ENCODE measurements at places on chromosomes 1 and 21.

DNA sequence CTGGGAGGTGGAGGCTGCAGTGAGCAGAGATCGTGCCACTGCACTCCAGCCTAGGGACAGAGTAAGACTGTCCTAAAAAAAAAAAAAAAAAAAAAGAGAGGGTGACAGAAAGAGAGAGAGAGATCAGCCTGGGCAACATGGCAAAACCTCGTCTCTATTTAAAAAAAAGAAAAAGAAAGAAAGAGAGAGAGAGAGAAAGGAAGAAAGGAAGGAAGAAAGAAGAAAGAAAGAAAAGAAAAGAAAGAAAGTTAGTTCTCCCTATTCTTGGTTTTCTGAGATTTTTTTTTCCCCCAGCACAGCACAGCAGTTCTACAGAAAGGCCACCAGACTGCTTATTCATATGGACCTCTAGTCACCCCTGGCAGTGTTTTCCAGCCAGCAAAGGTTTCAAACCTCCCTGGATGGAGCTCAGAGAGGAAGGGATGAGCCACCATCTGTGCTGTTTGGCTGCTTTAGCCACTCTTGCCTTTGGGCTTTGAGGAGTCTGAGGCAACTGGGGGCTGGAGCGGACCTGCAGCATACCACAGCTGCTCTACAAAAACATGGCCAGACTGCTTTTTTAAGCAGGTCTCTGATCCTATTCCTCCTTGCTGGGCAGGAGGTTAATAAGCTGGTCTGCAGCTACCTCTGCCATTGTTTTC is 10.6 kb downstream of the S100A6 start:
- no peak for DNase-seq

DNA sequence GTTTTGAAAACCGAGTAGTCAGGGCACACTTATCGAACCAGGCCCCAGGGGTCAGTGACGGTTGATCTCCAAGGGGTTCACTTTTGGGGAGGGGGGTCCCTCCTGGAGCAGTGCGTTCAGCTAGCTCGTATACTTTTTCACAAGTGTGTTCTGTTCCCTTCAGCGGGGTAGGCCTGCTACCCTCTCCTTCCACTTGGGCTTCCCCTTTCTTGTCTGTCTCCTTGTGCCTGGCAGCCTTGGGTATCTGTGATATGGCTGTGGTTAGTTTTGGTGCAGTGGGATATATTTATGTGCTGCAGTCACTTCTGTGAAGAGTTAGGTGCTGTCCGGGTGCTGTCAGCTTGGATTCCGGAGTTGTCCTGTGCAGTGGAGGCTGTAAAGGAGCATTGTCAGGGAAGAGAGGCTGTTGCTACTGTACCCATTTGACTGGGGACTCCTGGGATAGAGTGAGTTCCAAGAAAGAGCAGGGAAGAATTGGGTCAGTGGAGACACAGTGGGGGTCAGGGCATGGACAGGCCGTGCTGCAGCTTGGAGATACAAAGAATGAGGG is 29.7 kb downstream of the ADARB1 start:
- DNase-seq = no peak

DNA sequence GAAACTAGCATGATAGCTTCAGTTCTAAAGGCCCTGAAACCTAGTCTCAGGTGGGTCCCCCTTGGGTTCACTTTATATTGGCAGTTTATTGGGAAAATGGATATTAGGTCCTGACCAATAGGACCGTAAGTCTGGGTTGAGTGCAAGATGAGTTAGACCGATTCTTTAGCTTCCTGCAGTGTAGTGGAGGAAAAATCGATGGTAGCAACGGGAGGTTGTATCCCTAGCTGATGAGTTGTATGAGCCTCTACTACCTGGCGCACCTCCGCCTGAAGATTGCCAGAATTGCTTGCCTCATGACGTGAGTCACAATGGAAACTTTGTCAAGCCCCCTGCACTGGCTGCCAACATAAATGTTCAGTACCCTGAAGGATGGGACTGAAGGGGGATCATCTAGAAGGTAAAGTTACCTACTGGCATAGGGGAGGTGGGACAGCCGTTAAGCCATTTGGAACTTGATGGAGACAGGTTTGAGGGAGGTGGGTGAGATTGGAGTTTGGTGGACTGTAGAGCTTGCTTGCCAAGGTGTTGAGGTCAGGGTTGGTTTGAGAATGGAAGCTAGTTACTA is 3.9 kb downstream of the RCC1 start:
- no peak for DNase-seq

GRCh38 chr1:37677808-37678207 is 14.5 kb upstream of the CDCA8 start:
- DNase-seq = no peak

DNA sequence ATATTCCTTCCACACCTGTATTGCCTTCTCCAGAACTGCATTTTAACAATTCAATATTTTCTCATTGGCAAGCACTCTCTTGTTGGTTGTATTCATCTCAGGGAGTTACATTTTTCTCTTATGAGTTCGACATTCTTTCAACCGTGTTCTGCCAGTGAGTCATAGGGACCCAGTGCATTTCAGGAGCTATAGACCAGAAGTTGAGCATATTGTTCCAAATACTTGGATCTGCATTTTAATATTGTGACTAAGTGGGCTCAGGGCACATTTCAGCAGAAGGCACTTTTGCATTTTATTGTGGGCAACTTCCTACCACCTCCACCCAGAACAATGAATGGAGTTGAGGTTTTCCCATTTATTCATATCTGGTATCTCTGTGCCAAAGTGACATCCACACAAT is 132.8 kb downstream of the TNFSF18 start:
- DNase-seq = peak; percentile 56

GRCh38 chr1:162317621-162318020 is 59.0 kb downstream of the SPATA46 start:
- no peak for DNase-seq

DNA sequence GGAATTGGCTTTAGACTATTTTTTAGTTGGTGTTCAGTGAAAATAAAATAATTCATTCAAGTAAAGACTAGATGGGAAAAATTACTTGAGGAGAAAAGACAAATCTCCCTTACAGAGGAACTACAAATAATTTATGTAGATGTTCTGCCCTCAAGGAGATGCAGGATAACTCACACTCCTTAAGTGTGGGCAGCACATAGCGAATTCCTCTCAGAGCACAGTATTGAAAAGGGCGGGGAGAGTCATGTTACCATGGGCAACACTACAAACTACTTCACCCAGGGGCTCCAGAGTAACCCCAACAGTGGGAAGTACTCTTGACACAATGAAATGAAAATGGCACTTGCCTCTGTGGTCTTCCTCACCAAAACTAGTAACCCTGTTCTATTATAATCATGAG is 20.6 kb upstream of the LAMC2 start:
- DNase-seq = no peak

- DNase-seq = no peak
Observed at GRCh38 chr1:111976332-111976731, 13.1 kb downstream of the KCND3 start.

- DNase-seq = no peak
Observed at GRCh38 chr1:209367061-209367772, 216.3 kb upstream of the CAMK1G start.

- peak; percentile 46 for DNase-seq
Observed at GRCh38 chr1:95953015-95953414, 719.0 kb downstream of the RWDD3 start.

DNA sequence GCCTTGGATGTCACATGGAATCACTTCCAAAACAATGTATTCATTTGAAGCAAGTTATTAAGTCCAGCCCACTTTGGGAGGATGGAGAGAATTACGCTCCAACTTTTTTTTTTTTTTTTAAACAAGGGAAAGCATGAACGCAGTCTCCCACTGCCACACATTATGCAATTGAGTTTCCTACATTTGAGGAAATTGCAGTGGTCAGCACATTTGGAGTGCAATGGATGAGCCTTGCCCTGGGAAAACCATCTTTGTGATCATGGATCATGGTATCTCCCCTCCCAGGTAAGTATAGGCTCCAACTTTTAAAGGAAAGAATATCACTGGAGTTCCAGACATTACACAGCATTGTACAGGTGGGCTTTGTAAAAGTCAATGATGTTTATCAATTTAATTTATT is 26.7 kb downstream of the MAP10 start:
- DNase-seq = no peak

- no peak for DNase-seq
Observed at GRCh38 chr21:44724926-44725325, 13.6 kb upstream of the TSPEAR start.

- no peak for DNase-seq
Observed at GRCh38 chr1:111202707-111203623, 2.5 kb upstream of the DENND2D start.

- DNase-seq = no peak
Observed at GRCh38 chr1:162404550-162405160, 7.3 kb downstream of the SH2D1B start.

GRCh38 chr1:156600733-156601121 is 552 bp downstream of the GPATCH4 start:
- no peak for DNase-seq

DNA sequence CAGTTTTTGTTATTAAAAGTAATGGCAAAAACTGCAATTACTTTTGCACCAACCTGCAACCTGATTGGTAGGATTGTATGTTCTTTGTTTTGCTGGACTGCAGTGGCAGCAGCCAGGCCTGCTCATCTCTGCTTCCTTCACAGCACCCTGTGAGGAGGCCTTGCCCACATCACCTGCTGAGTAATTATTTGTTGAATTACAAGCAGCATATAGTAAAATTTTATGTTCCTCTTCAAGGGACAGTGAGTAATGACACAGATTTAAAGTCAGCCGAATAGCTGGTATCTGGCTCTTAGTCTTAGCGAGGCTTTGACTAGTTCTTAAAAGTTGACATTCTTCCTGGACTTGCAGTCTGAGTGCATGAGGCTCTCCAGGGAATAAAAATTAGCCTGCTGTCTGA is 435.1 kb downstream of the PRDM2 start:
- no peak for DNase-seq

- DNase-seq = peak; percentile 82
Observed at GRCh38 chr1:227945891-227946623, 1.7 kb downstream of the WNT9A start.

GRCh38 chr1:68495532-68495931 is 1.4 kb downstream of the DEPDC1 start:
- DNase-seq = no peak

DNA sequence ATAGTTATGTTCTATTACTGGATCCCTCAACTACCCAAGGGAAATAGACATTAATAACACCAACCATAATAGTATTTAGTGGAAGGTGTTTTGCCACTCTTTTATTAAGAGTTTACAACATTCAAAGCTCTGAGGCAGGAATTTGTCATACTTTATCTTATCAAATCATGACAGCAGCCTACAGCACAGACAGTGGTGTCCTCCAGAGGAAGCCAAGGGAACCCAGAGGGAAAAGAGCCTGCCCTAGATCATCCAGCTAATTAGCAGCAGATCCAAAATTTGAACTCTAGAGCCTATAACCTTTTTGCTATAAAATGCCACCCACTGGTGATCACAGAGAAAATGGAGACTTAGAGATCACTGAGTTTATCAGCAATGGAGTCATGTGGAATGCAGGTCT is 18.2 kb downstream of the VAV3 start:
- DNase-seq = no peak

DNA sequence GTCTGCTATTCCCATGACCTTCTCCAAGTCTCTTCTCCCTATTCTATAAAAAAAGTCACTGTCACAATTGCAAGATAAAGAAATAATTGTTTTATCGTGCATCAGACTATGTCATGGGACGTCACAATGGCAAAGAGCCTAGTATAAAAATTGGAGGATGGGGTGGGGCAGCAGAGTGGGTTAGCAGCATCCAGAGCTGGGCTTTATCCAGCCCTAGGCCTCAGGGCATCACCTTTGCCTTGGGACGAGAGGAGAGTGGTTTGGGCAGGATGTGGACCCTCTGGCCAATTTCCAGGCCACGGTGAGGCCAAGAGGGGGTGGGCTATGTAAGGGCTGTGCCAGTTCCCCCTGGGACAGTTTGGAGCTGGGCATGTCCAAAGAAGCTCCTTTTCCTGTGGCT is 25.7 kb downstream of the WNT4 start:
- no peak for DNase-seq

DNA sequence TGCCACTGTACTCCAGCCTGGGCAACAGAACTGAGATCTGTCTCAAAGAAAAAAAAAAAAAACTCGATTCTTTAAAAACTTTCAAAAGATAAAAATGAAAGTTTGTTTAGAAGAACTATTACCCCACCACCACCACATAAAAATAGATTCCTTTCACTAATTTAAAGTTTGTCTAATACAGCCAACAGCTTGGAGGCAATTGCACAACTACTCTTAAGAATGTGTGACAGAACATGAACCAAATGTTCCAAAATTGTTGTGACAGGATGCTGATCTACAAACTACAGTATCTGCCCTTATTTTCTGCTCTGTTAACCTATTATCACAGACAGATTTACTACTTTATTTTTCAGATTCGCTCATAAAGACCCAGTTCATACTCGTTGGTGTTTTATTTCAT is 5.5 kb upstream of the TGFBR3 start:
- DNase-seq = no peak

- DNase-seq = no peak
Observed at GRCh38 chr21:15063081-15063813, 1.6 kb downstream of the NRIP1 start.

GRCh38 chr1:235275223-235275622 is 52.8 kb downstream of the ARID4B start:
- DNase-seq = no peak

DNA sequence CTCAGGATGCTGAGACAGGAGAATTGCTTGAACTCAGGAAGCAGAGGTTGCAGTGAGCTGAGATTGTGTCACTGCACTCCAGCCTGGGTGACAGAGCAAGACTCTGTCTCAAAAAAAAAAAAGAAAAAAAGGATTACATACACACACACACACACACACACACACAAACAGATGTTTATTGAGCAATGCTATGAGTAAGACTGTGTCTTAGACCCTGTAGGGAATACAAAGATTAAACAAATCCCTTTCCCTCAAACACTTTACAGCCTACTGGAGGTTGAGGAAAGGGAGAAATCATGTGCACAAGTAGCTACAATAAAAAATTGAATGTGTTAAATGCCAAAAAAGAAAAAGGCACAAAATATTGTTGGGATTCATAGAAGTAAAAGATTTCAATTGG is 58.1 kb downstream of the RPAP2 start:
- DNase-seq = no peak
